ENCODE measurements at places on chromosomes 1 and 21.

GRCh38 chr1:58597996-58598395 lies 20.9 kb upstream of the TACSTD2 start:
- DNase-seq = no peak

DNA sequence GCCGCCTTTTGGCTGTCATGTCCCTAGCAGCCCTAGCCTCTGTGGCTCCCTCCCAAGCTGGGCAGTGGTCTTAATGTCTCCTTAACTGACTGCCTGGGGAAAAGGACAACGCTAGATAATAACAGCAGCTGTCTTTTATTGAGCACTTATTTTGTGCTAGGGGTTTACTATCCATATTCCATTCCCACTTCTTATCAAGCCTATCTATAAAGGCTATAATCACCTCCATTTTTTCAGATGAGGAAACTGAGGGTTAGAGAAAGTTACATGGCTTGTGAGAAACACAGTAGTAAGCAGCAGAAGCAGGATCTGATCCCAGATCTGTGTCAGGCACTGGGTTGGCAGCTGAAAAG lies 6.2 kb downstream of the SH3BGRL3 start:
- no peak for DNase-seq

GRCh38 chr1:55827350-55827749 lies 612.2 kb upstream of the USP24 start:
- DNase-seq = no peak

DNA sequence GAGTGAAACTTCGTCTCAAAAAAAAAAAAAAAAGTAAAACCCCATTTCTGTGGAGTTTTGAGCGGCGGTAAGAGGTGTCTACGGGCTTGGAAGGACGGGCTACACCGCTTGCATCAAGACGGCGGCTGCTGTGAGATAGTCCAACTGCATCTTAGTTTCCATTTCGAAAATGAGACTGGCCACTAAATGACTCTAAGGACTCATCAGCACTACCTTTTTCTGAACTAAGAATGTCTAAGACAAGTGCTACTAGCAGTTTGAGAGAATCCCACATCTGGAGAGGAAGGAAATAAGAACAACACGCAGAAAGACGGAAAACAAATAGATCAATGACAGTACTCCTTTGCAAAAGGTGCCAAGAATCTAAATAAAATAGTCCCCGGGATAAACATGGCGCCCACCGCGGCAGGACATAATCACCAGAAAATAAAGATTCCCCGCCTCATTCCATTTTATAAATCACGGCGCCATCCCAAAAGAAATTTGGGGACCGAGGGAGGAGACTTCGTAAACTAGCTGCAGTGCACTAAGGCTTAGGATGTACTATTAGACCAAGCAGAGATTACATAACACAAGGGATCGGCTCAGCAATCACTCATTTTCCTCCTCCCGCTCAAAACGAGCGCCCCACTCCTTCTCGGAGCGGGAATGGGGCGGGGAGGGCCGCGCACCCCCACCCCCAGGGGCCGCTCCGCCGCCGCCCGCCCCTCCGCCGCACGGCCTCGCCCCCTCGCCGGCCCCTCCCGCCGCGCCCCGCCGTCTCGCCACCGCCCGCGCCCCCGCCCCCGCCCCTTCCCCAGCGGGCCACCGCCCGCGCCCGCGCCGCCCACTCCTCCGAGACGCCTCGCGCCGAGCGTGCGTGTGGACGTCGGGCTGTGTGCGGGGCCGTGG lies 1.1 kb downstream of the POGZ start:
- peak; percentile 31 for DNase-seq

GRCh38 chr1:6834366-6834765 lies 49.1 kb downstream of the CAMTA1 start:
- no peak for DNase-seq

- DNase-seq = no peak
These were observed 97.9 kb upstream of the RAB3GAP2 start for GRCh38 chr1:220370041-220370700.

DNA sequence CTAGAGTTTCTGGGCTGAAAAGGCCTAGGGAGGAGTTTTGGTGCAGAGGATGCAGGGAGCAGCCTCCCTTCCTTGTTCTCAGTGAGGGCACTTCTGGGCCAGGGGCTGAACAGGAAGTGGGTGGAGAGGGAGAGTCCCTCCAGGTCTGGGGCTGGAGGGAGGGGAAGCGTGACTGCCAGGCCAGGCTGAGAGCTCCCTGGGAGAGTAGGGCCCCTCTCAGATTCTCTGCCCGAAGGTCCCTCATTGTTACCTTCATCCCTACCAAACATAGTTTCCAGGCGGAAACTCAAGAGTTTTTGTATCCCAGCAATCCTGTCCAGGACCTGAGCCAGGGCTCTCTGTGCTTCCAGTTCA lies 36.8 kb downstream of the CITED4 start:
- no peak for DNase-seq

- DNase-seq = no peak
These were observed 58.6 kb downstream of the GPR137B start for GRCh38 chr1:236200925-236201324.

GRCh38 chr1:10934150-10934818 lies 78.2 kb upstream of the TARDBP start:
- DNase-seq = no peak

DNA sequence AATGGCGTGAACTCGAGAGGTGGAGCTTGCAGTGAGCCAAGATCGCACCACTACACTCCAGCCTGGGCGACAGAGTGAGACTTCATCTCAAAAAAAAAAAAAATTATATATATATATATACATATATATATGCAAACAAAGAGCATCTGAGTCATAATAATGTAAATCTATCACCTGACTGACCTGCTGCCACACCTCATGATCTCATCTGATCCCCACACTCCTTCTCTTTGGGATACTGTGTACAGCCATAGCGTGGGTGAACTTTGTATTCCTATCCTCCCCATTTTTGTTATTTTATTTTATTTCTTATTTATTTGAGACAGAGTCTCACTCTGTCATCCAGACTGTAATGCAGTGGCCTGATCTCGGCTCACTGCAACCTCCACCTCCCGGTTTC lies 2.6 kb upstream of the HDAC1 start:
- DNase-seq = no peak

- no peak for DNase-seq
These were observed 408.3 kb upstream of the PLXNA2 start for GRCh38 chr1:208652296-208653160.

DNA sequence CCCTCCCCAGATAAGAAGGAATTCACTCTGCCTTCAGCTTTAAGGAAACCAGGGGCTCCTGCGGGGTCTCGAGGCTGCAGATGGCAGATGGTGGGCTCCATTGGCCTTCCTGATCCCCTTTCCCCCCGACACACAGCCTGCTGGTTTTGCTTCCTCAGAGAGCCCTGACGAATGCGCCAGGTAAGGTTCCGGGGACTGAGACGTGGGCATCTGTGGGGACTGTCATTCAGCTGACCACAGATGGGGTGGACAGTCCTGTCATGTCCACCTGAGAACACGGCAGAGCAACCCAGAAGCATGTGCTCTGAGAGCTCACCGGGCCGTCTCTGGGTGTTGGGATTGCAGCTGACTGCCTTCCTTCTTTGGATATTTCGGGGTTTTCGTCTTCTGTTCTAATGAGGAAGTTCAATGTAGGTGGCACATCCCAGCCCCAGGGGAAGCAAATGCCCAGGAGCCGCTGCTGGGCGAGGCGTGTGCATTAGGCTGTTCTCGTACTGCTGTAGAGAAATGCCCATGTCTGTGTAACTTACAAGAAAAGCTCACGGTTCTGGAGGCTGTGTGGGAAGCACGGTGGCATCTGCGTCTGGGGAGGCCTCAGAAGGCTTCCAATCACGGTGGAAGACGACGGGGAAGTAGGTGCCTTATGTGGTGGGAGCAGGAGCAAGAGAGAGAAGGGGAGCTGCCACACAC lies 22.6 kb upstream of the TTC34 start:
- no peak for DNase-seq

GRCh38 chr1:10814976-10815857 lies 18.8 kb upstream of the CASZ1 start:
- no peak for DNase-seq

- no peak for DNase-seq
These were observed 1.6 kb downstream of the PHF13 start for GRCh38 chr1:6614929-6615785.

GRCh38 chr1:112714313-112715263 lies 544 bp downstream of the PPM1J start:
- no peak for DNase-seq

DNA sequence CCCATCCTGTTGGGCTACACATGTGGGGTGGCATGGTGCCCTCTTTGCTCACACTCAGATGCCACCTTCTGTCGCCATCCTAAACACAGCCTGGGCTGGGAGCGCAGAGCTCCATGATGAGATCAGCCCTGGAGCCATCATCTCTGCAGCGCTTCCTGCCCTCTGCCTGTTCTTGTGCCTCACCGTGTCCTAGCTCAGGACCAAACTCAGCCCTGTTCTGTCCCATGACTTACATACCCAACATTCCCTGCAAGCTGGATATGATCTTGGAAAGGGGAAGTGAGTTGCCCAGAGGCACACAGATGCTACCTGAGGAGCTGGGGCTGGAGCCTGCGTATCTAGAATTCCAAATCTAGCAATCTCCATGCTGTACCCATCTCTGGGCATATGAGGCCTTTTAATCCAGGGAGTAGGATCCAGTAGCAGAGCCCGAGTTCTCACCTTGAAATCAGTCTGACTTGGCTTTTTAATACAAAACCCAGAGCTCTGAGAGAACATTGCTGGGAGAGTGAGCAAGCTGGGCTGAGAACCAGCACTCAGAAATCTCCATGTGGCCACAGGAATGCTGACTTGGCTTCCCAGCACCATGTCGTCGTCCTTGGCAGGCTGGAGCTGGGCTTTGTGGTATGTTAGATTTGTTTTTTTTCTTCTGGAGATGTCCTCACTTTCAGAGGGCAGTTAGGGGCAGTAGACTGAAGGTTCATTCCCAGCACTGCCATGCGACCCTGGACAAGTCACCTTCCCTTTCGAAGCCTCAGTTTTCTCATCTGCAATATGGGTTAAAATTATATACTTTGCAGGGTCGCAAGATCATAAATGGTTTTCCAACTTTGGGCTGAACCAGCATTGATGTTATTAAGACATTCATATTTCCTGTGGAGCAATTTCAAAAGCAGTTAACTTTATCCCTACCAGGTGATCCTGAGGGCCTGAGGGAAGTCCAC lies 2.6 kb downstream of the ALPL start:
- no peak for DNase-seq

Data from NK-92 treated with Interleukin-12 subunit alpha and Interleukin-12 subunit beta, amount 100 ng/mL, for 24 hours (cell line).